ENCODE measurements at places on chromosomes 1 and 21.

- DNase-seq, result no peak
Observed at GRCh38 chr1:43979528-43980254, 681 bp downstream of the B4GALT2 start.

GRCh38 chr21:41885341-41886024 is 6.3 kb upstream of the PRDM15 start:
- no peak for DNase-seq

GRCh38 chr1:25787760-25788166 is 12.2 kb upstream of the SELENON start:
- no peak for DNase-seq

DNA sequence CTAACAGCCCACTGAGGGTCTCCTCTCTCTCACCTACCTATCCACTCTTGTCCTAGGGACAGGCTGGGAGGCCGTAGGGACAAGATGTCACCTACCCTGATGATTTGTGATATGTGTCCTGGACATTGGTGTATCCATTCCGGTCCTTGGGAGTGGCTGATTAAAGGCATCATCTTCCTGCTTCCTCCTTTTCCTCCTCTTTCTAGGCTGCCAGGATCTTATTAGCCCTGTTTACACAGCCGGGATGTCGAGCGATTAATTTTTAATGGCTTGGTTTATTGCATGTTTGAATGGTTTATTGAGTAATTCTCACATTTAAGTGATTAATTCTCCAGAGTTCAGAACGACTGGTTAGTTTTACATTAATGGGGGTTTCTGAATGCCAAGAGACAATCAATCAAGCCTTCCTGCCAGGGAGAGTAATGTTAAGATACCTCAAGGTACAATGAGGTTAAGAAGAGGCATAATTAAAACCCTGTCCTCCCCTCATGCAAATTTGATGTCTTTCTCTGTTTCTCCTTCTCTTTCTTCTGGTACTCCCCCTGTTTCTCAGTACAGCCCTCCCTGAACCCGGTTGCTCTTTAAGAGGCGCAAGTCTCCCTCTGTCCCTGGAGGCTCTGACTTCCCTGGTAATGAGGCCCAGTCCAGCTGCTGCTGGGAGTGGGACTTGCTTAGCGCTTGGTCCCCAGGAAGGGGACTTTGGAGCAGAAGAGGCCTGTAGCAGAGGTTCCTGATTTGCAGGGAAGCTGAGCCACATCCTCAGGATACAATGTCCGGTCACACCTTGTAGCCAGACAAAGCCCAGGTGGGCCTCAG is 50.9 kb downstream of the ACTL8 start:
- no peak for DNase-seq

GRCh38 chr21:42231756-42232155 is 12.8 kb downstream of the ABCG1 start:
- DNase-seq, result no peak

GRCh38 chr1:40840526-40841323 is 21.4 kb downstream of the CITED4 start:
- no peak for DNase-seq

- DNase-seq, result no peak
Observed at GRCh38 chr1:1424707-1425106, 3.6 kb upstream of the ANKRD65 start.

DNA sequence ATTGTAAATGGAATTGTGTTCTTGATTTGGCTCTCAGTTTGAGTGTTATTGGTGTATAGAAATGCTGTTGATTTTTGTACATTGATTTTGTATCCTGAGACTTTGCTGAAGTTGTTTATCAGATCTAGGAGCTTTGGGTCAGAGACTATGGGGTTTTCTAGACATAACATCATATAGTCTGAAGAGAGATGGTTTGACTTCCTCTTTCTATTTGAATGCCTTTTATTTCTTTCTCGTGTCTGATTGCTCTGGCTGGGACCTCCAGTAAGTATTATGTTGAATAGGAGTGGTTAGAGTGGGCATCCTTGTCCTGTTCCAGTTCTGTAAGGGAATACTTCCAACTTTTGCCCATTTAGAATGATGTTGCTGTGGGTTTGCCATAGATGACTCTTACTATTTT is 39.1 kb upstream of the ANGPTL1 start:
- DNase-seq, result no peak

DNA sequence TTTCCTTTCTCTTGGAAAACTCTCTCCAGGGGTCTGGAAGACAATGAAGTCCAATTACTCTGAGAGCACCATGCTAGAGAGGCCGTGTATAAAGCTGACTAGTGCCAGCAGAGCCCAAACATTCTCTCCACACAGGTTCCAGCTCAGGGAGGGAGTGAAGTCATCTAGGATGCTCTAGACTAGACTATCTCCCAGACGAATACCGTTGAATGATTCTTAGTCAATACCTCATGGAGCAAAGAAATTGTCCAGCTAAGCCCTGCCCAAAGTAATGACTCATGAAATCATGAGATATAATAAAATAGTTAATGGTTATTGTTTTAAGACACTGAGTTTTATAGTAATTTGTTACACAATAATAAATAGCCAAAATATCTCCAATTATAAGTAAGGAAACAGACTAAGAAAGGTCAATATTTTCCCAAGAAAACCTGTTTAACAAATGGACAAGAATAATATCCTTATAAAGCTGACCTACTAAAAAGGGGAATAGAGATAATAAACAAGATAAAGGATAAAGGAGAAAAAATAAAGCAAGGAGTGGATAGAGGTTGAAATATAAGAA is 163.9 kb upstream of the LRRC7 start:
- no peak for DNase-seq

DNA sequence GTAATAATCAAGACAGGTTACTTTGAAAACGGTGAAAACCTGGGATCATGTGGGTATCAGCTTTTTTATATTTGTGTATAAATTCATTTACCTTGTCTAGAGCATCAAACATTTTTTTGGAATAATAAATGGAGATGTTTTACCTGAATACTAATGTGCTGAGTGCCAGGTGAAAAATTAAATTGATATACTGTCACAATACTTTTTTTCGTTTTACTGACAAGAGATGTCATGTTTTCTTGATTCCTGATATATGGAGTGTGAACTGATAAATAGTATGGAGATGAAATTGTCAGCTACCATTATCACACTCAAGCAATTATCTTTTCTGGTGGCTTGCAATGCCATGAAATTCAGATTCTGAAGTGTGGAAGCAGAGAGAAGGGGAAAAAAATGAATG is 47.2 kb upstream of the ZRANB2 start:
- no peak for DNase-seq

DNA sequence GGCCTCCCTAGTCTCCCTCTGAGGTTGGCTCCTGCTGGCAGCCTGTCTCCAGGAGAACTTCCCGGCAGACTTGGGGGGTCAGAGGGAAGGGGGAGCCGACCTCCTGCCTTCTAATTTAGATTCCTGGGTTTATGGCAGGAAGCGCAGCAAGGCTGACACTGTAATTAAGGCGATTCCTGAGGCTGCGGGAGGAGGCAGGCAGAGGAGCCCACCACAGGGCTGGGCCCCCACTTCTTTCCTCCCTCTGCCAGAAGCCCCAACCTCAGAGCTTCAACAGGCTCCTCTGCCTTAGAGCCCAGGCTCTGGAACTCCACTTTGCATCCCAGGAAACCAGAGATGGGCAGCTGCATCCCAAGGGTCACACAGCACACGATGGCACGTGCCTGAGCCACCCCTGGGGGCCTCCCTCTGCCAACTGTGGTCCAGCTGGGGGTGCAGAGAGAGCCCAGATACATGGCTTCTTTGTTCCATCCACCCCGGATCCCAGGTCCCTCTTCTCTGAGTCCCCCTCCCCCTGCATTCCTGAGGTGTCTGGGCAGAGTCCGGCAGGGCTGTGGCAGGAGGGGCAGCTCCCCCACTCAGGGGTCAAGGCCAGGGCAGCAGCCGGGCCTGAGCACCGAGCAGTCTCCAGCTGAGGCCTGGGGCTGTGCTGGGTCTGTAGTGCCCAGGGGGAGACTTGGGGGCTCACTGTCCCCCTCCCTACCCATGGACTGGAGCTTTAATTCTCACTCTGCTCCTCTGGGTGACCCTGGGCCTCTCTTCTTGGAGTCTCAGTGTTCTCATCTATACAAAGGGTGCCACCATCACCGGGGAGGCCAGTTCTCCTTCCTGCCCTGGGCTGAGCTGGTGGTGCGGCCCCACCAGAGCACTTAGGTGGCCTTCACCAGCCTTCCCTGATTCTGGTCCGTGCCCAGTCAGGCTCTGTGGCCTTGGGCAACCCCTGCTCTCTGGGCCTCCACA is 39.4 kb upstream of the FAM131C start:
- no peak for DNase-seq

DNA sequence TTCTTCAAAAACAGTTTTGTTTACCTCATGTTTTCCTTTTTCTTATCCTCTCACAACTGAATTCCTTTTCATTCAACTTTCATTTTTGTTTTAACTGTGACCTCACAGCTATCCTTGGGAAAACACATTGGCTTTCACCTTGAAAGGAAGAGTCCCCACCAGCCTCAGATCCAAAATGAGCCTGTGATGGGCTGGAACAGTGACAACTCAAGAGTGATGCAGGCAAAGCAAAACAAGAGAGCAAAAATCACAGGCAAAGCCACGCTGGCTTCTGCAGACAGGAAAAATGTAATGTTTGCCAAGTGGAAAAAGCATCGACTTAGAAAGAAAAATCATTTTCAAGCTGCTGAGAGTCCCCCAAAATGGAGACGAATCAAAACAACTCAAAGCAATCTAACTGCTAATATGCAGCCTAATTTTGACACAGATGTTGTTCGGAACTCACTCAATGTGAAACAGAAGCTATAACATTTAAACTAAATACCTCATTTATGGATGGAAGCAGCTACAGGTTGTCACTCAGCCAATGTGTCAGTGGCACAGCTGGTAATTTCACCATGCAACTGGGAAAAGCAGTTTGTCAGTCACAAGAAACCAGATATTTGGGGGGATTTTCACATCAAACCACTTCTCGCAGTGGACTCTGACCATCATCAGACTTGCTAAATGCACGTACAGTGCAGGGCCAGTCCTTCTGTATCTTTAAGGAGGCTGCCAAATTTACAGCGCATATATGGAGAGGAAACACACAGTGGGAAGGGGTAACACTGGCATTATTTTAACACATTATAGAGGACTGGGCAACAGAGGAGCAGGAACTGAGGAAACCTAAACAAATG is 50.7 kb downstream of the ALG14 start:
- no peak for DNase-seq

- no peak for DNase-seq
Observed at GRCh38 chr21:34743831-34744230, 75.0 kb downstream of the CLIC6 start.

DNA sequence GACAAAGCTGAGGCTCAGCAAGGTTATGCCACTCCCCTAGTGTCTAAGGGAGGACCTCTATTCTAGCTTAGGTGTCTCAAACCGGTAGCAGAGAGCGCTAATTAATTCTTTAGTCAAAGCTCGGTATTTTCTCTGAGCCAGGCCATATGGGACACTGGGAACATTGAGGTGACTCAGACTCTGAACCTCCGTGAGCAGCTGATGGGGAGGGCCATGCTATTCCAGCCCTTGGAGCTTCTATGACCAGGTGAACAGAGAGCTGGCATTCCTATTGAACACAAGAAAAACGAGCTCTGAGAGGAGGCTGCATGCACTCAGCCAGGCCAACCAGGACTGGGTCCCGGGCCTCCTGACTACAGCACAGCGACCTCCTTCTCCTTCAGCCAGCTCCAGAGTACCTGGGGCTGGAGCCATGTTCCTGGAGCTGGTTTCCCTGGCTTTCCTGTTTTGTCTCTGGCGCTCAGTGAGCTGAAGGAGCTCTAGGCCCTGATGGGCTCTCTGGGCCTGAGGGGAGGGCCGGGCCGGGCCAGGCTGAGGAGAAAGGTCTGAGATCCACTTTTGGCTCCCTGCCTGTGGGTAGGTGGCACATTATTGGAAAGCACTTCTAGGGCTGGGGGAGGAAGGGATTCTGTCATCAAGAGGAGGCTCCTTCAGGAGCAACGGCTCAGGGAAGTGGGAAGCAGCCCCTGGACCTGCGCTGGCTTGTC is 37.0 kb downstream of the SLC9A1 start:
- DNase-seq, result no peak
